ENCODE measurements at places on chromosomes 3 and 15. TPM values are rescaled to one million over a fixed set of nuclear protein-coding genes. Genes with fewer than 3 reads are reported as not detected.

DNA sequence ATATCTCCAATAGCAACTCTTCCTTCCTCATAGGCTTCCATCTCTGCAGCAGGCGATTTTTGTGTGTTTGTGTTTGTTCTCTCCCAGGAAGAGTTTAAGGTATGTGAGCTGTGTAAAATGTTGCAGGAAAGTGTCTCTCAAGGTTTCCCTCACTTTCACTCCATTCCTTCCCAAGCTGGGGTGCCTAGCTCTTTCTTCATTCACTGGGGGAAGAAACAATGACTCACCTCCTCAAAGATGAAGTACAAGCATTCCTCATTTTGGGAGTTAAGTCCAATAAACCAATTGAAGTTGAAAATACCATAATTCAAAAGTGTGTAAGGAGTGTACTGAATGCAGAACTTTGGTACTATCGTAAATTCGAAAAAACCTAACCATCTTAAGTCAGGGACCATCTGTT, 422.7 kb upstream of the CFAP20DC start:
- DNase-seq, result no peak

Gene SKOR1
- total RNA-seq, result 0.12 TPM

- DNase-seq, result no peak
Observed at GRCh38 chr3:107942951-107943749, 147.7 kb downstream of the CD47 start.

- DNase-seq, result peak; percentile 50
Observed at GRCh38 chr15:88701561-88702095, 62.8 kb downstream of the ISG20 start.

- no peak for DNase-seq
Observed at GRCh38 chr15:72173864-72174550, 23.6 kb downstream of the GRAMD2A start.

- DNase-seq, result no peak
Observed at GRCh38 chr3:168065569-168065968, 30.2 kb downstream of the GOLIM4 start.

Gene SERINC4
- total RNA-seq, result 0.10 TPM

DNA sequence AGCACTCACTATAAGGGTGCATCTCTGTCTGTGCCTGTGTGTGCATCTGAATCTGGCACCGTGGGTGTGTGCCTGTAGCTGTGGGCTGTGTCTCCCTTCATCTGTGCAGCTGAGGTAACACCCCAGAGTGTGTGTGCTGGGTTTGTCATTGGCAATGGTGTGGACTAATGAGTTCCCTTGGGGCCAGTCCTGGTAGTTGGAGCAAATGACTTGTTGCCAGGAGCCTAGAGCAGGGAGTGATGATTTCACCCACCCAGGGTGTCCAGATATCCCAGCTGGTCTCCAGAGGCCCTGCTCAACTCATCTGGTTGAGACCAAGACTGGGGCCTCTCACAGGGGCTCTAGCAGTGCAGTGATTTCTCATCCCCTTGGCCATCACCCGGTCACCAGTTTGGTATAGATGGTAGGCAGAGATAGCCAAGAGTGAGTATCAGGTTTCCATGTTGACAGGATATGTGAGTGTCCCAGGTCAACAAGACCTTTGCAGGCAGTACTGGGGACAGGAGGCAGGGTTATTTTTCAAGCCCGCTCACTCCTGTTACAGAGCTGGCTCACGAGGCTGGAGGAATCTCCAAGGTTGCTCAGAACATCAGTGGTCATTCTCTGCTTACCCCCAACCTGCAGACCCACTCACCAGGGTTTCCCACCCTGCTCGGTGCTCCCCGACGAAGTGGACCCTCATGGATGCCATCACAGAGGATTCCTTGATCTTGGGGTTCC, 4.1 kb upstream of the HDAC11 start:
- no peak for DNase-seq

DNA sequence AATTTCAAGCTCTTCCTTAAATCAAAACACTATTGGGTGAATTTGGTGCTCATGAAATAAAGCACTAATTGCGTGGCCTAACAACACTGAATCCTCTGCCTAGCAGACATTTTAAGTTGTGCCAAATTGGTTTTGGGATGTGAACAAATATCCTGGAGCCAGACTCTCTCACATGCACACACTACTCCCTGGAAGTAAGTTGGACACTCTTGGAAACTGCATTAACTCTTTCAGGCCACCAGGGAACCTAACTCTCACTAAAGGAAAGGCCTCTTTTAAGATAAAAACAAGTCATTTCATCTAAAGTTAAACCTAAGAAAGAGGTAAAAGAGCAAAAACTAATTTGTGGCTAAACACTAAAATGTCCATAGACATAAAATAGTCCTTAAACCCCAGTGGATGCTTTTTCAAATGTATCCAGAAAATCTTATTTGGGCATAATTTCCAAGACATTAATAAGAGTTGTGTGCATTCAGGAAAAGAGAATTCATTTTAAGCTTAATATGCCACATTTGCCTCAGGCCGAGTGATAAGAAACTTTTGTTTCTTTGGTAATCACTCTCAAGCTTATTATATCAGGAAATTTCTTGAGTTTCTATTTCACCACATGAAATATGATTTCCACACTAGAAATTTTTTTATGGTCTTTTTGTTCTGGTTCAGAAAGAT, 61.8 kb downstream of the ZBTB20 start:
- no peak for DNase-seq

DNA sequence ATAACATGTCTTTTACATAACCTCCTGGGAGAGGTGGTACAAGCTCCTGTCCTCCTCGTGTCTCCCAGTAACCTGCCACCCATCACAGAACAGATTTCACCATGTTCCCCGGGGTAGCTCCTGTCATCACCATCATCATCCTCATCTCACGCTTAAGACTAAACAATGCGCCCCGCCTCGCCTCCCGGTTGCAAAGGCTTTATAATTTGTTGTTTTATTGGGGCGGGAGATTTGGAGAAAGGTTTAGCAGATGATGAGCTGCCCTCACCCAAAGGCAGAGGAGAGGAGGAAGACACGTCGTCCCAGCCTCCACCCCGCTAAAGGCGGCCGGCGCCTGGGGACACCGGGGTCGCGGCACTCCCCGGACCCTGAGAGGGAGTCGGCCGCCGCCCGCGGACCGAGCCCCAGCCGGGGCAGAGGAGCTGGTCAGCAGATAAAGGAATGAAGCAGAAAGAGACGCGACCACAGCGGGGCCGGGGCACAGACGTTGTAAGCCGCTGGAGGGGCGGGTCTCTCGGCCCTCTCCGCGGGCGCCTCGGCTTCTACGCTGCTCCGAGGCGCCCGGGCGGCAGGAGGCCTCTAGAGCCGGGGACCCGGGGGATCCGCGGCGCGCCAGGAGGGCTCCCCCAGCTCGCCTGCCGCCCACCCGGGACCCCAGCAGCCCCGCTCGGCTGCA, 589 bp downstream of the HERC1 start:
- peak; percentile 46 for DNase-seq

DNA sequence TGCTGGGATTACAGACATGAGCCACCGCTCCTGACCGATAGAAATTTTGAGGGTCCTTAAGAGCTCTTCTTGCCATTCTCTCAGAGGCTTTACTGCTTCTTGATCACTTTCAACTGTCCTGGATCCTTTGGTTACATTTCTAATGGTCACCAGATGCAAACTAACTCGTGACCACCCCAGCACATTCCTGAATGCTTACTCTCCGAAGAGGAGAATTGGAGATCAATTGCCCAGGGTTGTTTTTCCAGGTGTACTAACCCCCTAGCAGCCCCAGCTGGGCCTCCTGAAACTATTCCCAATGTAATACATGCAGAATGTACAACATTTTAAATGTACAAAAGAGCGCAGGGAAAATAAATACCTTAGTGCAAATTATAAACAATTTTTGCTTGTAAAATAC, 65.1 kb upstream of the TBL1XR1 start:
- DNase-seq, result no peak

Gene TLR9
- 0.59 TPM for total RNA-seq

Gene TRAT1
- 20.7 TPM for total RNA-seq

GRCh38 chr3:63814237-63814636, 4.9 kb upstream of the C3orf49 start:
- no peak for DNase-seq

- DNase-seq, result no peak
Observed at GRCh38 chr15:31396881-31397560, 70.4 kb downstream of the KLF13 start.

DNA sequence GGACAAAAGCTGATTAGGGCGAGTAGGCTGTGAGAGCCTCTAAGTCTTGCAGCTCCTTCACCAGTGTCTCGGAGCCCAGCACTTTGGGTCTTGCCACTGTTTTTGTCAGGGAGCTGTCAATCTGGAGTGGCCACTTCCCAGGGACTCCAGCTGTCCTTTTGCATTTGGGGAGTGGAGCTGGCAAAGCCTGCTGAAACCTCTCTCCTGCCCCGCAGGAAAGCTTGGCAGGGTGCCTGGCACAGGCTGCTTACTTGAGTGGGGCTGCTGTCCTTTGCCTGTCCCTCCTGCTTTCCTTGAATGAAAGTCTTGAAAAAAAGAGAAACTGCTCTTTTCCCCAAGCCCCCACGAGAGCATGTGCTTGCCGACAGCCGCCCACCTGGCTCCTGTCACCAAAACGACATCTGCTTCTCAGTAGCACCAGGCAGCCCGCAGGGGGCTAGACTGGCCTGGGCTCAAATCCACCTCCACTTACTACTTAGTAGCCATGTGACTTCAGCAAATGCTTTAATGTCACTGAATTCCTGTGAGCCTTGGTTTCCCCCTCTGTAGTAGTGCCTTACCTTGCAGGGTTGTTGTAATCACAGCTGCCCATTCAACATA, 13.7 kb downstream of the USP13 start:
- no peak for DNase-seq

GRCh38 chr3:21392526-21392925, 358.5 kb downstream of the ZNF385D start:
- no peak for DNase-seq

Gene TMEM44
- total RNA-seq, result 5.8 TPM

All from activated CD4-positive, alpha-beta memory T cell treated with anti-CD3 and anti-CD28 coated beads for 36 hours (primary cell).